ENCODE measurements at places on chromosomes 12 and 14.

DNA sequence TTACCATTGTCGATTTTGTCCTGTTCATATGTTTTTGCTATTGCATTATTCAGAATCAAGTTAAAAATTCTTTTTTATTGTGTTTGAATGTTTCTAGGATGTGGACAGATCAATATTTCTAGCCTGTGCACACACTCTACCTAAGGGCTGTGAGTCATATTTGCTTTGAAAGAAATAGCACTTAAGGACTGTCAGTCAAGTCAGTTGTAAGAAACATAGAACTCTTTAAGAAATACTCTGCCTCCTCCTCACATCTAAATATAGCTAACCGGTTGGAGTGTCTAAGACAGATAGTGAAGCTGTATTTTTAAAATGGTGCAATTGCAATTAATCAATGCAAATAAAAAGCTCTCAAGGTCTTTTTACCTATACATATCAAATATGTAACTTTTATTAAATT lies 17.9 kb upstream of the MGST1 start:
- no peak for DNase-seq

- DNase-seq, result no peak
Measured at GRCh38 chr12:99752740-99753139, 105.2 kb downstream of the GARIN6 start.

DNA sequence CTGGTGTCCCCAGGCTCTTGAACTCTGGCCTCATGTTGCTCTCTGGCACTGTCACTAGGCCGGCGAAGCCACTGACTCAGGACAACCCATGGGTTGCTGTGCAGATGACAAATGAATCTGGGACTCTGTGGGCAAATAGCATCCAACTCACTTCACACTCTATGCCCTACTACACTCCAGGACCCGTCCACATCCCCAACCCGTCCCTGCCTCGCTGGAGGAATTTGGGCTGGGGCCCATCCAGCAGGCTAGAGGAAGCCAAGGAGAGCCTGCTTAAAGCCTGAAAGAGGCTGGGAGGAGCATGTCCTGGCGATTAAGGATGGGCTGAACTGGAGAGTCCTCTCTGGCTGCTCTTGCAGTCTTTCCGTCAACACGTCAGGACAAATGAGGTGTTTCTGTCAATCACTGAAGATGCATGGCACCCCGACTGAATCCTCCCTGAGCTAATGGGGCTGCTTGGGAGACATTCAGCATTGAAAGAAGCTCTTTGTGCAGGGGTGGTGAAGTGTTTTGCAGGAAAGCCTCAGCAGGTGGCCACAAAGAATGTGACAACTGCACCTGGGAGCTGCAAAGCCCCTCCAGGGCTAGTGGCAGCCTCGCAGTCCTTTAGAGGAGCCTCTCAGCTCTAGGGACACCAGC lies 71.7 kb downstream of the ANO2 start:
- no peak for DNase-seq

DNA sequence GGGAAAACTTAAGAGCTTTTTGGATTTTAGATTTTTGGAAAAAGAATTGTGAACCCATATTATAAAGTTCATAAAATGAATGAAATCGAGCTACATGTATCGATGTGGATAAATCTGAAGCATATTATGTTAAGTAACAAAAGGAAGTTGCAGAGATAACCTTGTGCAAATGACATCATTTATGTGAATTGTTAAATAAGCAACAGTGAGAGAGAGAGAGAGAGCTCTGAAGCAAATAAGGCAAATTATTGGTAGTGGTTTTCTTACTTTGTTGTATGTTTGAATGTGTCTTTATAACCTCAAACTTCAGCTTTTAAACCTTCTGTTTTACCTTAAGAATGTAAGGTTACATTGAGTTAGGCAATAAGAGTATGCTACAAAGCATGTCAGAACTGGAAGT lies 78.8 kb downstream of the ERC1 start:
- peak; percentile 54 for DNase-seq

- DNase-seq, result no peak
Measured at GRCh38 chr14:78222746-78223145, 52.6 kb downstream of the NRXN3 start.

DNA sequence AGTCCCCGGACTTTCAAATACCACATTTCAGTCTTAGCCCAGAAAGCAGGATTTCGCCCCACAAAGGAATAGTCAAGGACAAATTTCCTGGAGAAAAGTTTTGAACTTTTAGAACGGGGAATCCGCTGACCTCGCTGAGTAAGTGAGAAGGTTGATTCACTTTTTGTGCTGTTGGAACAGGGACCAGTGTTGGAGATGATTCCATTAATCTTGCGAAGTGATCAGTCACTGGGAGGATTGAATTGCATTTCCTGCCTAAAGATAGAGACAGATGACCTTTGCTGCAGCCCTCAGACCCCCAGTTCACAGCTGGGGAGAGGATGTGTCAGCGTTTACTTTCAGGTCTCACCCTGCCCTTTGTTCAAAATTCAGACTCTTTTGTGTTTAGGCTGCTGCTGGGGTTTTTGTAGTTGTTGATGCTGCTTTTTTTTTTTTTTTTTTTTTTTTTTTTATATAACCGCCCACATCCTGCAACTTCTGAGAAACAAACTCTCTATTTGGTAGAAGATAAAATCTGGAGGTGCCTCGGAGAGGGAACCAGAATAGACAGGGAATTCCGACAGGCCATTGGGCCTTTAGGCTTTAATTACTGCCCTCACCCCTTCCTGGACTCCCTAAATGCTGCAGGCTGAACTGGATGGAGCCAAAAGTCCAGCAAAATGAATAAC lies 9.8 kb upstream of the KDM2B start:
- DNase-seq, result peak; percentile 24

DNA sequence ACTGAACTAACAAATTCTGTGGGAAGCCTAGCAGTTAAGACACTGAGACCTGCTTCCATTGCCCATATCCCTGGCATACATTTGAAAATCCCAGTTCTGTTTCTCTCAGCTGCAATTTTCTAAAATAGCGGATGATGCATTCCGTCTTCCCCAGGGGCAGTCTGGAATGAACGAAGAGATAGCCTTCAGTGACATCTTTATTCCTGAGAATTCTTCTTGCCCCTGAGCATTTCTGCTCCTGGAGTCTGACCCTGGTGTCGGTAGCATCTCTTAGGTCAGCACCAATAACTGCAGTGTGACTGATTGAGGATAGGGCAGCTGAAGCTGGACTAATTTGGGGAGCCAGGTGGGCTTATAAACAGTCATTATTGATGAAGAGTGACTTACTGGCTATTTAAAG lies 552.5 kb downstream of the DIO2 start:
- DNase-seq, result no peak

- peak; percentile 80 for DNase-seq
Measured at GRCh38 chr12:22539055-22539454, 5.3 kb downstream of the C2CD5 start.

DNA sequence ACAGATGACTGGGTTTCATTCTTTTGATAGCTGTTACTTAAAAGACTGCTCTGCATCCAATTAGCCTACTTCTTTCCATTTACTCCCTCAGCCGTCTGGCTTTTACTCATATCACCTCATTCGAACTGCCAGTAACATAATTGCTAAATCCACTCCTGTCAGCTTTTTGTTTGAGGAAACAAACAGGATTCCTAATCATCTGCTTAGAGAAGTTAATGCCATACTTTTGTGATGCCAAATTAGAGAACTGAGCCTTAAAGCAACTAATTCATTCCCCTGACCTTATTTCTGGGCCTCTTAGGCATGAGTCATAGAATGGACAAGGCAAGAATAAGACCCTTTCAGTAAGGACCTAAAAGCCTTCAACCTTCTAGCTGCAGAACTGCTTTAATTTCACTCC lies 2.9 kb downstream of the OXA1L start:
- DNase-seq, result peak; percentile 28

DNA sequence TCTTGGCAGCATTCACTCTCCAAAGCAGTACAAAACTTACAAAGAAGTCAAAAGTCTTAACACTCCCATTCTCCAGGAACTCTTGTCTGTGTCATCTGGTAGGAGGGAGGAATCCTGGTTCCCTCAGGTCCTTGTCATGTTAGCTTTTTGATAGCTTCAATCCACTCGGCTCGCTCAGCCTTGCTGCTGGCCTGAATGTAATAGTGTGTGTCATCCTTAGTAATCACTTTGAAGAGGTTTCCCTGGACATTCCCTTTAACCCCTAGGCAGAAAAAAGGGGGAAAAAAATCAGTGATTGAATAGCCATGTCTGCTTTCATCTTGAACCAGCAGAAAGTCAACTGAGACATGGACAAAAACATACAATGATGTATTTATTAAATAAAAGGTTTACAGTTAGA lies 24.8 kb downstream of the PLEK2 start:
- no peak for DNase-seq

DNA sequence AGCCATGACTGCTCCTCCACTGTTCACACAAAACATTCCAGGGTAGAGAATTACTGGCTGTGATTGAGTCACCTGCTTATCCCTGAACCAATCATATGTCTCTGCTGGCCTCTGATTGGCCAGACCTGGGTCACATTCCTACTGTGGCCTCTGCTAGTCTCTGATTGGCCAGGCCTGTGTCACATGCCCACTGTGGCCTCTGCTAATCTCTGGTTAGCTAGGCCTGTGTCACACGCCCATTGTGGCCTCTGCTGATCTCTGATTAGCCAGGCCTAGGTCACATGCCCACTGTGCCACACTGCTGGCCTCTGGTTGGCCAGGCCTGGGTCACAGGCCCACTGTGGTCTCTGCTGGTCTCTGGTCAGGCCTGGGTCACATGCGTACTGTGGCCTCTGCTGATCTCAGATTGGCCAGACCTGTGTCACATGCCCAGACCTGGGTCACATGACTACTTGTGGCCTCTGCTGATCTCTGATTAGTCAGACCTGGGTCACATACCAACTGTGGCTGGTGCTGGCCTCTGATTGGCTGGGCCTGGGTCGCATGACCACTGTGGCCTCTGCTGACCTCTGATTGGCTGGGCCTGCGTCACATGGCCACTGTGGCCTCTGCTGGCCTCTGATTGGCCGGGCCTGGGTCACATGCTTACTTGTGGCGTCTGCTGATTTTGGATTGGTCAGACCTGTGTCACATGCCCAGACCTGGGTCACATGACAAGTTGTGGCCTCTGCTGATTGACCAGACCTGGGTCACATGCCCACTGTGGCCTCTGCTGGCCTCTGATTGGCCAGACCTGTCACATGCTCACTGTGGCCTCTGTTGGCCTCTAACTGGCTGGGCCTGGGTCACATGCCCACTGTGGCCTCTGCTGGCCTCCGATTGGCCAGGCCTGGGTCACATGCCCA lies 251.6 kb downstream of the SLC15A4 start:
- no peak for DNase-seq

DNA sequence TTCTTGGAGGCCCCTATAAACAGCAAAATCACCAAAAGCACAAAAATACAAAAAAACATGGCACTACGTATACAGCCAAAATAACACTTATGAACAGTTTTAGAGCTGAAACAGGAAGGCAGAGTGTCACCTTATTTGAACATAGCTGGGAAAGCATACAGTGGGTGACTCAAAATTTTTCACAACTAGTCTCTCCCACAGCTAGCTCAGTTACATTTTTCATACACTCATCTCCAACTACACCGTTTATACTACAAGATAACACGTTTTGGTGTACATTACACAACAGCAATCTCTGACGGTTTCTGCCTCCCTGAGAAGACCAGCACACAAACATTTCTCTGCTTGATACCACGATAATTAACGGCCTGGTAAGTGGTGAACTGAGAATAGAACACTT lies 2.9 kb downstream of the RAD52 start:
- peak; percentile 61 for DNase-seq

GRCh38 chr12:11672256-11673191 lies 23.1 kb downstream of the ETV6 start:
- no peak for DNase-seq
